ENCODE measurements at places on chromosomes 11 and 22. TPM values are rescaled to one million over a fixed set of nuclear protein-coding genes. Genes with fewer than 3 reads are reported as not detected.

DNA sequence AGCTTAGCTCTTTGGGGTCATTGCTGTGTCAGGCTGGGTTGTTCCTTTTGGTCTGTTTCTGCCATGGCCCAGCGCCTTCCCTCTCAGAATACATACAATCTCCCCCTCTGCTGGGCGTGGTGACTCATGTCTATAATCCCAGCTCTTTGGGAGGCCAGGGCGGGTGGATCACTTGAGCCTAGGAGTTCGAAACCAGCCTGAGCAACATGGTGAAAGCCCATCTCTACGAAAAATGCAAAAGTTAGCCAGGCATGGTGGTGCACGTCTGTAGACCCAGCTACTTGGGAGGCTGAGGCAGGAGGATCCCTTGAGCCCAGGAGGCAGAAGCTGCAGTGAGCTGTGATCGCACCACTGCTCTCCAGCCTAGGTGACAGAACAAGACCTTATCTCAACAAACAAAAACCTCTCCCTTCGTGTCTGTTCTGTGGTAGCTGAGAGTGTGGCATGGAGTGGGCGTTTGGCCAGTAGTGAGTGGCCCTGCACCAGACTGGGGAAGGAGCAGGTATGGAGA is 46.7 kb upstream of the RAB1B start:
- H3K4me1 ChIP-seq: no peaks in the 10 kb centered on the region
- H3K27ac ChIP-seq: no peak overlapping the region
- H3K4me3 ChIP-seq: no peak overlapping the region
- no peaks in the 10 kb centered on the region for H3K27me3 ChIP-seq
- H3K36me3 ChIP-seq: no peaks in the 10 kb centered on the region

GRCh38 chr11:44834846-44835245 is 108.1 kb downstream of the TSPAN18 start:
- H3K4me1 ChIP-seq: no peaks in the 10 kb centered on the region
- H3K36me3 ChIP-seq: no peaks in the 10 kb centered on the region
- no peak overlapping the region for H3K27ac ChIP-seq
- H3K27me3 ChIP-seq: no peaks in the 10 kb centered on the region
- DNase-seq: no peak

DNA sequence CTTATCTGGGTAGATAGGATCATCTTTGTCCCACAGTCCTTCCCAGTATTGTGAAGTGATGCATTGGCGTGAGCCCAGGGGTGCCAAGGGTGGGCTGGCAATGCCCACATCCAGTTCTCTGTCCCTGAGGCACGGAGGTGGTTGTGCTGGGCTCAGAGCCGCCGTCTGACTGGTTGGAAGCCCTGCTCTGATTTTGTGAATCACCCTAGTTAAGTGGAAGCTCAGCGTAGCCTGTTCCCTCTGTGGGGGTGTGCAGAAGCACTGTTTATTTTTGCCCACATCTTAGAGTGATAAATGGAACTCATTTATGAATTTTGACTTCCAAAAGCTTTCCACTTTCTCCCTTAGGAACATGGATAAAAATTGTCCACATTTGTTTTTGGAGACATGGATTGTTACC is 13.6 kb downstream of the BCR start:
- no peak for DNase-seq
- H3K36me3 ChIP-seq: no peaks in the 10 kb centered on the region

DNA sequence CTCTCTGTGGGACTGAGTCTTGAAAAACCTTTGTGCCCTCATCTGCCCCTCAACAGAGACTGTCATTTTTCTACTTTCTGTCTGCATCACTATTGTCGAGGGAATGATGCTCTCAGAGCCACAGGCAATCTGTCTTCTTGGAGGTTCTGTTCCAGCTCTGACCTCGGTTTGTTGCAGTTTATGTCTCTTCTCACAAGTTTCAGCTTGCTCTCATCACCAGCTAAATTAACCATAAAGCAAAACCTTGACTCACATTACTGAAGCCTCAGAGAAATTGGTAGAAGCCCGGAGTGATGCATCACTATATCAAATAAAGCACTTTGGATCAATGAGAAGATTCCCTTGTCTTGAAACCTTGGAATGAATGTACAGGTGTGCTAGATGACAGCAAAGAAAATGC is 60.6 kb upstream of the BLID start:
- no peak overlapping the region for H3K27ac ChIP-seq
- H3K27me3 ChIP-seq: no peaks in the 10 kb centered on the region
- H3K36me3 ChIP-seq: no peaks in the 10 kb centered on the region
- peaks cover 29% of the 10 kb centered on the region for H3K4me1 ChIP-seq

- DNase-seq: no peak
- H3K36me3 ChIP-seq: no peaks in the 10 kb centered on the region
- no peak overlapping the region for H3K27ac ChIP-seq
Observed at GRCh38 chr11:131991606-131992005, 621.2 kb downstream of the NTM start.

GRCh38 chr11:1261241-1262071 is 38.6 kb downstream of the MUC5B start:
- H3K27me3 ChIP-seq: no peaks in the 10 kb centered on the region
- H3K36me3 ChIP-seq: no peaks in the 10 kb centered on the region
- H3K4me3 ChIP-seq: no peak overlapping the region
- H3K4me1 ChIP-seq: no peaks in the 10 kb centered on the region

DNA sequence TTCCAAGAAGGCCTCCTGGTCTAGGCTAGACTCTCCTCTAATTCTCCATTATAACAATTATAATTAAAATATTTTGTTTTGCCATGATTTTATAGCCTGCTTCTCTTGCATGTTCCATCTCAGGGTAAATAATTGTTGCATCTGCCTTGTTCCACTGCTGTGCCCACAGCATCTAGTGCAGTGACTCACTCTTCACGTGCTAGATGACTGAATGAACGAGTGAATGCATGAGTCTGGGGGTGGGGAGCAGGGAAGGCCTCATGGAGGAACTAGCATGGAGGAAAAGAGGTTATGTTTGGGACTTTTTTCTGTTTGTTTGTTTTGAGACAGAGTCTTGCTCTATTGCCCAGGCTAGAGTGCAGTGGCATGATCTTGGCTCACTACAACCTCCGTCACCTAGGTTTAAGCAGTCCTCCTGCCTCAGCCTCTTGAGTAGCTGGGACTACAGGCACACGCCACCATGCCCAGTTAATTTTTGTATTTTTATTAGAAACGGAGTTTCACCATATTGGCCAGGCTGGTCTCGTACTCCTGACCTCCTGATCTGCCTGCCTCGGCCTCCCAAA is 5.2 kb upstream of the OAF start:
- H3K4me1 ChIP-seq: peaks cover 27% of the 10 kb centered on the region
- DNase-seq: no peak
- H3K4me3 ChIP-seq: no peak overlapping the region
- H3K27ac ChIP-seq: no peak overlapping the region
- H3K27me3 ChIP-seq: no peaks in the 10 kb centered on the region

DNA sequence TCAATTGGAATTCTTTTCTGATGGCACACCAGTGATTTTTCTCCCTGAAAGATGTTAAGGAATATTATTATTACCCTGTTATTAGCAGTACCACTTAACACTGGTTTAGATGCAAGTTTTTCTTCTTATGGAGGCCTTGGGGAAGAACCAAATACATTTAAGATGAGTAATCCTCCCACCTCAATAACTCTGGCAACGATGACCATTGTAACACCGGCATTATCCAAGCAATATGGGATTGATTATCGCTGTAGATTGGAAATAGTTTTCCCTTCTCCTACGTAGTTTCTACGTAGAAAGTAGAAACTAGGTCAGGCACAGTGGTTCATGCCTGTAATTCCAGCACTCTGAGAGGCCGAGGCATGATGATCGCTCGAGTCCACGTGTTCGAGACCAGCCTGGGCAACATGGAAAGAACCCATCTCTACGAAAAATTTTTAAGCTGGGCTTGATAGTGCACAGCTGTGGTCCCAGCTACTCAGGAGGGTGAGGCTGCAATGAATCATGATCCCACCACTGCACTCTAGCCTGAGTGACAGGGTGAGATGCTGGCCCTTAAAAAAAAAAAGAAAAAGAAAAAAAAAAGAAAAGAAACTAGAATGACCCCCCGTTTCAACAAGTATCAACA is 45.5 kb downstream of the PACSIN2 start:
- no peak overlapping the region for H3K27ac ChIP-seq
- no peak for DNase-seq
- no peaks in the 10 kb centered on the region for H3K36me3 ChIP-seq
- peaks cover 20% of the 10 kb centered on the region for H3K4me1 ChIP-seq
- H3K4me3 ChIP-seq: no peak overlapping the region
- no peaks in the 10 kb centered on the region for H3K27me3 ChIP-seq

DNA sequence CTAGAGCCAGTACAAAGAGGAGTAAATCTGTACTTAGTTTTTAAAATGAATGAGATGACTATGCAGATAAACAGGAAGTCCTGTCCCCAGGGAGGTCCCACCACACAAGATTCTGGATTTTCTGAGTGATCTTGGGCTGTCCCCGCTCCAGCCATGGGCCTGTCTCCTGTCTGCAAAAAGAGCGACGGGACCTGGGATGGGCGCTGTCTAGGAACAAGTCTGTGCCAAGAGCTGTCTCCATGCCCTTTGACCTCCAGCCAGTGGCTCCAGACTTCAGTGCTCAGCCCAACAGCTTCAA is 6.0 kb downstream of the CSNK1E start:
- H3K4me3 ChIP-seq: no peak overlapping the region
- peak; percentile 72 for DNase-seq
- H3K27ac ChIP-seq: peak overlapping the region; percentile 77
- H3K4me1 ChIP-seq: peaks cover 60% of the 10 kb centered on the region

GRCh38 chr11:57150454-57150917 is 31.3 kb upstream of the LRRC55 start:
- H3K4me1 ChIP-seq: no peaks in the 10 kb centered on the region
- H3K36me3 ChIP-seq: no peaks in the 10 kb centered on the region
- DNase-seq: no peak

The SLC25A18 gene
- total RNA-seq: 0.35 TPM

Measured in A673 (cell line).